ENCODE measurements at places on chromosomes 12 and 14. TPM values are rescaled to one million over a fixed set of nuclear protein-coding genes. Genes with fewer than 3 reads are reported as not detected.

The GALNT8 gene
- 0.02 TPM for polyA plus RNA-seq

The AMIGO2 gene
- polyA plus RNA-seq = 149 TPM

The FAM161B gene
- 2.6 TPM for polyA plus RNA-seq

The VWF gene
- polyA plus RNA-seq = 0.06 TPM

The KRT72 gene
- not detected for polyA plus RNA-seq

The DERA gene
- 31.1 TPM for polyA plus RNA-seq

The AJUBA gene
- polyA plus RNA-seq = 94.7 TPM

The DCD gene
- polyA plus RNA-seq = not detected

GRCh38 chr14:55577229-55577628, 2.8 kb upstream of the KTN1 start:
- DNase-seq = no peak

- no peak for DNase-seq
Measured at GRCh38 chr12:98592825-98593322, 612 bp upstream of the SLC25A3 start.

DNA sequence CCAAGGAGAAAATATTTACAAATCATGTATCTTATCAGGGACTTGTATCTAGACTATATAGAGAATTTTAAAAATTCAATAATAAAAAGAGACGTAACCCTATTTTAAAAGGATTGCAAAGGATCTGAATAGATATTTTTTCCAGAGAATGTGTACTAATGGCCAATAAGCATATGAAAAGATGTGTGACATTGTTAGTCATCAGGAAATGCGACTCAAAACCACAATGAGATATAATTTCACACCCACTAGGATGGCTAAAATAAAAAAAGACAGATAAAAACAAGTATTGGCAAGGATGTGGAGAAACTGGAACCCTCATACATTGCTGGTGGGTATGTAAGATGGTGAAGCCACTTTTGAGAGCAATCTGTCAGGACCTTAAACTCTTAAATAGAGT, 141.9 kb upstream of the BMP4 start:
- DNase-seq = no peak

DNA sequence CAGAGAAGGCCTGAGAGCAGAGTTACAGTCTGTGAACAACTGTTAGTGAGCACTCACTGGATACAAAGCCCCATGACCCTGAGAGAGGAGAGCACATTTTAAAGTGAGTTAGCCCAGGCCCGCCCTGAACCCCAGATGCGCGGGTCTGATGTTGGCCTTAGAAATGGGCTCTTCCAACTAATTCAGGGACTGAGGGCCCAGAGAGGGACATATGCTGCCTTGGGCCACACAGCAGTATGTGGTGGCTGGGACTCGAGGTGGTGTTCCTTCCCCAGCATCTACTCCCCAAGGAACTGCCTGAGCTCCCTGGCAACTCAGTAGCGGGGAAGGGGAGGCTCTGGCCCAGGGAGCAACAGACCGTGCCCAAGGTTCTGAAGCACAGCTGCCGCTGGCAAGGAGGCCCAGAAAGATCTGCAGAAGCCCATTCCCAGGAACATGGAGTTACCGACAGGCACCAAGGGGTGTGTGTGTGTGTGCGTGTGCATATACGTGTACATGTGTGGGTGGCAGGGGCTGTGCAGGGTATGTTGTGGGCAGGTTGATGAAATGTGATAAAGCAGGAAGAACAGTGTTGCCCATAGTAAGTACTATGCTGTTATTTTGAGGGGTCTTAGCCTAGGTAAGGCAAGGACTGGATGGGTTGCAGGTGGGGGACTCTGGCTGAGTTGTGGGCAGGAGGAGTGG, 40.5 kb downstream of the KRT80 start:
- DNase-seq = no peak

GRCh38 chr14:99996951-99997571, 68.2 kb upstream of the EVL start:
- no peak for DNase-seq

DNA sequence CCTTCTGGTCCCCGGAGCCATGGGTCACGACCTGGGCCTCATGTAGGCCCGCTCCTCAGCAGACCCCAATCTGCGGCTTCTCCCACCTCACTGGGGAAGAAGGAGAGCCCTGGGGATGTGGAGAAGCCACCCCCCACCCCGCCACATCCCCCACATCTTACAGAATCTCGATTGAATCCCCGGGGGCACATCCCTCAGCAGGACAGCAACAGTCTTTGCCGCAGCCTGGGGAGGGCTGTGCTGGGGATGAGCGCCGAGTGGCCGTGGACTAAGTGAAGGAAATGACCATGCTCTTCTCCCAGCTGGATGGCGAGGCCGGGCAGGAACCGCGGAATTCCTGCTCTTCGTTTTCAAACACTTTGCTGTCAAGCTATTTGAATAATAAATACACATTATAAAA, 169.0 kb upstream of the RTL1 start:
- DNase-seq = no peak

DNA sequence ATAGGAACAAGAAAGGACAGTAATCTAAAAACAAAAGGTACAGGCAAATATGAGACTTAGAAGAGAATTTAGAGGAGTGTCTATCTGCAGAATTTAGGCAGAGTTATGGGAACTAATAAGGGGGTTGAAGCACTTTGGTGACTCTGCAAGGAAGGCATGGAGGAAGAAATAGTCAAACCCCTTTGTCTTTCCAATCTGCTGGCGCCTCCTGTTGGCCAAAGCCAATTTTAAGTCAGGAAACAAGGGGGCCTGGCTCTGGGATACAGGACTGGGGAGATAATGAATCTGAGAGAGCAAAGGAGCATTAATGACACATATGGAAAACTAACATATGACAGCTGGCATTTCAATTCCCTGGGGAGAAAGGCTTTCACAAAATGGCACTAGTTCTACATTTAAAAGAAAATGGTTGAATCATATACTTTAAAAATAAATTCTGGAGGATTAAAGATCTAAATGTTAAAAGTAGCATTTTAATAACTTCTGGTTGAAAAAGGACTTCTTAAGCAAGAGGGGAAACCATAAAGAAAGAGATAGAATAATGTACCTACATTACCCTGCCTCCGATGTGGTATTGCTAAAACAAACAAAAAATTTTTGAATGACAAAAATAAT, 48.5 kb upstream of the CSRP2 start:
- DNase-seq = no peak

DNA sequence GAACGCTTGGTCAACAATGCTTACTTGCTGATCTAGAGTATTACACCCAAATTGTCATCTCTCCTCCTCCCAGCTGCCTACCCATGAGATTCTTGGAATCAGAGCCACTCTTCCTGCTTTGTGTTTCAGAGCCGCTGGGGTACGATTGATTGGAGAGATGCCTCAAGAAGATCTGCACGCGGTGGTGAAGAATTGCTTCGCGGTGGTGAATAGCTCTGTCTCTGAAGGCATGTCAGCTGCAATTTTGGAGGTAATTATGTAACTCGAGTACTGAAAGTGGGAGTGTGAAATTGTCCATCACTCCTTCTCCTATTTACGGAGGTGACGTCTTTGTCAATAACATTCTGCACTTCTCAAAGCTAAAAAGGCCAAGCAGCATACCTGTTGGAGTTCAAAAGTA, 93.9 kb downstream of the GLT1D1 start:
- no peak for DNase-seq

DNA sequence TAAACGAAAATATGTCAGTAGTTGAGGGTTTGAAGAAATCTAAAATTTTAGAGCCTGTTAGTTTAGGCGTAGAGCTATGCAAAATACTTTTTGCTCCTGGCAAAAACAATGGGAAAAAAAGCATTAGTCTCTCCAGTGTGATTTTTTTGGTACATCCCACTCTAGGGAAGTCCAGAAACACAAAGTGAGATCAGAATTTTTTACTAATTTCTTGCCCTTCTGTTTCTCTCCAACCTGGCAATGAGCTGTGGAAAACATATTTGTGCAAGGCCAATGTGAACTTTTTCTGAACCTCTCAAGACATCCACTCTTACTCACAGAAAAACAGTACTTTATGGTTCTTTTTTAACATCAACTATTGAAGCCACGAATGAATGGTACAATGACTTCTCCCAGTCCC, 56.9 kb upstream of the DCN start:
- DNase-seq = no peak

DNA sequence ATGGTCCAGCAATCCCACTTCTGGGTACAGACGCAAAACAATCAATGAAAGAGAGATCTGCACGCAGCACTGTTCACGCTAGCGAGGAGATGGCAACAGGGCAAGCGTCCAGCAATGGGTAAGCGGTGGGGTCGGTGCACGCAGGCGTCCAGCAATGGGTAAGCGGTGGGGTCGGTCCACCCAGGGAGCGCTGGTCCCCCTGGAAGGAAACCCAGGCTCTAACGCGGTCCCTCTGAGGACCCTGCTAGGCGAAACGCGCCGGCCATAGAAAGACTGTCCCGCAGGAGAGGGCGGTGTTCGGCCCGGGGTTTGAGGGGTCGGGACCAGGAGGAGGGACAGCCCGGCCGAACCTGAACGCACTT, 618 bp upstream of the PGAM5 start:
- no peak for DNase-seq

DNA sequence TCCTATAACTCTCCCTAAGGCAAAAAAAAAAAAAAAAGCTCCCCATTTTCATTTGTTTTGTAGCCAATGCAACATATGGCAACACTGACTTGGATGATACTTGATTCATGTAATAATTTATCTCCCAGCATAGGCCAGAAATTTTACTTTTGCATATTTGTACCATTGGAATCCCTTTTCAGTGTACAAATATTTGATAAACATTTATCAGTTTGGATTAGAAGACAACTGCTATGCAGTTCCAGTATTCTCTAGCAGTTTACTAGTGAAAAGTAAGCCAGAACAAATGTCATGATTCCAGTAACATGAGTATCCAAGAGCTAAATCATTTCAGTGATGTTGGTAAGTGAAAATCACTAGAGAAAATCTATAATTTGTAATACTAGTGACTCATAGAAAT, 392.3 kb downstream of the CCER1 start:
- no peak for DNase-seq

DNA sequence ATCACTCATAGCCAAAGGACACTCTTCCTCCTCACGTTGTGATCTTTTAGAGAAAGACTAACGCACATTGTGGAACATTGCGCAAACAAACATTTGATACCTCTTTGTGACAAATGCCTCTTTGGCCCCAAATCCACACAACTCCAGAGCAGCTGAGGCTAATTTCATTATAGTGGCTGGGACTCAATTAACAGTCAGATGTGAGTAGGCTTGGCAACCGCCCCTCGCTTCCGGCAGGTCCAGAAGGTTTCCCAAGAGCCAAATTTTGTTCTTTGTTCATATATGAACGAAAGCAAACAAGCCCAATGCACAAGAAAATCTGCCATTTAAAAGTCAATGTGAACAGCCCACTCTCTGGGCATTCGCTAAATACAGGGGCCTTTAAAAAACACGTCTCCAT, 273.9 kb downstream of the GLT1D1 start:
- no peak for DNase-seq

- no peak for DNase-seq
Measured at GRCh38 chr12:106154751-106155273, 16.1 kb upstream of the NUAK1 start.

DNA sequence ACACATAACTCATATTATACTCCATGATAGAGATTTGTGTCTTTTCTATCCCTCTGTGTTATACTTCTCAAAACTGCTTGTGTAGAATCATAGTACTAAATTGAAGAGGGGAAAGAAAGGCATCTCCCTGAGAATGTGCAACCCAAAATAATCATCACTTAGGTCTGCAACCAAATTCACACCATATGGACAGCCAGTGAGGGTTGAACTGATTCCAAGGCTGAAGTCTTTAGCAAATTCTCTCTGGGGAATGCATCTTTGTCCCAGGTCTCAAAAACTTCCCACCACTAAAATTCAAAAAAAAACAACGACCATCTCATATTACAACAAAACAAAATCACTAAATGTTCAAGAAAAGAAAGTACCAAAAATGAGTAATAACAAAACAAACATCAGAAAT, 11.0 kb downstream of the ZFC3H1 start:
- DNase-seq = no peak

DNA sequence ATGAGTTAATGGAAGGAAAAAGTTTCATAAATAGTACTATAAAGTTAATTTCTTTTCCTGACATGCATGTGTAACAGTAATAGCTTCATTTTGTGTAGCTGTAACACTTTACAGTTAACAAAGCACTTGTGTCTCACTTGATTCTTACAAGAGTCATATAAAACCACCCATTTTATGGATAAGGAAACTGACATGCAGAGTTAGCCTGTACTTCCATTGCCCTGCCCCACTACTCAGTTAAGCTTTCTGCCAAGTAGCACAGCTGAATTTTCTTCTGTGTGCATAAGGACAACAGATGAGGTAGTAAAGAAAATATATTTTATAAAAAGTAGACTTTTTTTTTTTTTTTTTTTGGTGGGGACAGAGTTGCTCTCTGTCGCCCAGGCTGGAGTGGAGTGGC, 32.2 kb downstream of the ANO6 start:
- no peak for DNase-seq

- DNase-seq = no peak
Measured at GRCh38 chr12:79900951-79901350, 33.9 kb downstream of the PPP1R12A start.

GRCh38 chr14:86938320-86938719, 1054.7 kb downstream of the GALC start:
- no peak for DNase-seq

DNA sequence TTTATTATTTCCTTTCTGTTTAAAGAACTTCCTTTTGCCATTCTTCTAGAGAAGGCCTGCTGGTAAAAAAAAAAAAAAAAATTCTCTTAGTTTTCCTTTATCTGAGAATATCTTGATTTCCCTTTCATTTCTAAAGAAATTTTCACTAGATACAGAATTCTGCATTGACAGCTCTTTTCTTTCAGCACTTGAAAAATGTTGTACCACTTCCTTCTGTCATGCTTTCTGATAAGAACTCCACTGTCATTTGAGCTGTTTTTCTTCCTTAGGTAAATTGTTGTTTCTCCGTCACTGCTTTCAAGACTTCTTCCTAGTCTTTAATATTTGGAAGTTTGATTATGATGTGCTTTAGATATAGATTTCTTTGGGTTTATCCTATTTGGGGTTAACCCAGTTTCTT, 113.6 kb upstream of the BTG1 start:
- DNase-seq = no peak

DNA sequence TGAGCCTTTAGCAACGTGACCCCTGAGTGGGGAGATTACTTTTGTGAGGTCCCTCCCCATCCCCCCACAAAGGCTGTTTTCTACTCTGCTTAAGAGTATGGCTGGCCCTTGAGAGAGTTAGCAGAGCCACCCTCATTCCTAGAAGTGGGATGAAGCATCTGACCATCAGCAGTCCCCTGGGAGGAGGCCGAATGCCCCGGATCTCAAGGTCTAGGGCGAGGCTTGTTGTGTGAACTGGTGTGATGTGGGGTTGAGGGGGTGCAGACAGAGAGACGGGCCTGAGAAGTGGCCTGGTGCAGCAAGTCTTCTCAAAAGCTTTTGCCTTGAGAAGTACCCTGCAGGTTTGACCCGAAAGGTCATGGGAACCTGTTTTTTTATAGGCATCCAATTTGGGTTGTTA, 153.0 kb upstream of the FKBP4 start:
- DNase-seq = no peak

DNA sequence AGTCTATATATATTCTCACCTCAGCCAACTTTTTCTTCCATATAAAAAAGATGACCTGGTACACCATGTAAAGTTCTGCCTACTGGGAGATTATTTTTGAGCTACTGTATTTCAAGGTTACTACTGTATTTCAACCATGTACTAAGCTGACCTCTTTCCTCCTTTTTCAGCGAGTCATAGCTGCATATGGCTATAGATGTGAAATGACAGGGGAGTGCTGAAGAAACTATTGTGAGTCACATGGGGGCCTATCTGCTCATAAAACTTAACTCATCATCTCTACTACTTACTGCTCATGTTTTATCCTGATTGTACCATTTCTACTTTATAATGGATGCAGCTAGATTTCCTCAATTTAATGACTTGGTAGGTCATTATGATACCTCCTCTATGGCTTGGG, 571.4 kb upstream of the ATP2B1 start:
- no peak for DNase-seq
